ENCODE measurements at places on chromosomes 6 and 20. TPM values are rescaled to one million over a fixed set of nuclear protein-coding genes. Genes with fewer than 3 reads are reported as not detected.
A peak's percentile ranks its signal among the peaks of the same experiment; 100 is the strongest.

Gene SPEF1
- total RNA-seq: not detected

Gene JPH2
- 16.4 TPM for total RNA-seq

GRCh38 chr6:98839781-98840361 is 5.5 kb downstream of the POU3F2 start:
- no peak for DNase-seq

DNA sequence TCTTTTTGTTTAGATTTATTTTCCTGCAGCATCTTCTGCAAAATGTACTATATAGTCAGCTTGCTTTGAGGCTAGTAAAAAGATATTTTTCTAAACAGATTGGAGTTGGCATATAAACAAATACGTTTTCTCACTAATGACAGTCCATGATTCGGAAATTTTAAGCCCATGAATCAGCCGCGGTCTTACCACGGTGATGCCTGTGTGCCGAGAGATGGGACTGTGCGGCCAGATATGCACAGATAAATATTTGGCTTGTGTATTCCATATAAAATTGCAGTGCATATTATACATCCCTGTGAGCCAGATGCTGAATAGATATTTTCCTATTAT is 3.2 kb downstream of the FOXC1 start:
- no peak for DNase-seq

GRCh38 chr20:63957690-63958441 is 1.6 kb upstream of the UCKL1 start:
- DNase-seq: no peak

Gene BCKDHB
- 23.4 TPM for total RNA-seq

Gene PAX1
- total RNA-seq: not detected

- no peak for DNase-seq
These were observed 374.1 kb upstream of the MANEA start for GRCh38 chr6:95203153-95203754.

DNA sequence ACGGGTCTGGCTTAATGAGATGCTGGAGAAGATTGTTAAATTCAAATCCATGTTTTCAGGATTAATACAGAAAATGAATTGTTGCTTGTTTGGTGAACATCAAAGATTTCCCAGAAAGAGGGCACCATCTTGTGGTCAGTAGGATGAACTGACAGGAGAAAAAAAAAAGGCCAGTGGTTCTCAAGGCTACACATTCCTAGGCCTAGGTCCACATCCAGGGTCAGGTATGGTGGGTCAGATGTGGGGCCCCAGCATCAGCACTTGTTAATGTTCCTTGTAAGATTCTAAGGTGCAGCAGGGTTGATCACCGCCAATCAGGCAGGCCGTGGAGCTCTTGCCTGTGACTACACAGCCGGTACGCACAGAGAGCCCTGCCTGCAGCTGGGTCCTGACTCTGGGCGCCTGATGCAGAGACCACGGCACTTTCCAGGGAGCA is 34.0 kb upstream of the FOXO3 start:
- DNase-seq: no peak

DNA sequence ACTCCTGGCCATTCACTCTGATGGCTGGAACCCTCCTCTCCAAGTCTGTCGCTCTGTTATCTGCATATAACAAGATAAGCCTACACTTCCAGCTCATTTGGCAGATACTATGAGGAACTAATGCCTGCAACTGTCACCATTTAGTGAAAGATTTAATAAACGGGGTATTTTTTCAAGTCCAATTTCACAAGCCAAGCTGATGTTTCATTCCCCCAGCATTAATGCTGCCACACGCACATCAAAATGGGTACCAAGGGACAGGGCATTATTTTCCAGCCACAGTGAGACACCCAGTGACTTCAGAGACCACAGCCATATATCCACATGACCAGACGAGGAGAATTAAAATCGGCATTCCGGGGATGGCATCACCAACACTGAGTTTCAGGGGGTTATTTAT is 175.5 kb downstream of the PTPRT start:
- DNase-seq: no peak

GRCh38 chr6:168799067-168799466 is 358.1 kb downstream of the SMOC2 start:
- DNase-seq: no peak

Gene HLA-DRB5
- 0.32 TPM for total RNA-seq

GRCh38 chr20:49132995-49133478 is 55.1 kb downstream of the STAU1 start:
- no peak for DNase-seq

- DNase-seq: no peak
These were observed 424.5 kb downstream of the PREX1 start for GRCh38 chr20:48403167-48403761.

DNA sequence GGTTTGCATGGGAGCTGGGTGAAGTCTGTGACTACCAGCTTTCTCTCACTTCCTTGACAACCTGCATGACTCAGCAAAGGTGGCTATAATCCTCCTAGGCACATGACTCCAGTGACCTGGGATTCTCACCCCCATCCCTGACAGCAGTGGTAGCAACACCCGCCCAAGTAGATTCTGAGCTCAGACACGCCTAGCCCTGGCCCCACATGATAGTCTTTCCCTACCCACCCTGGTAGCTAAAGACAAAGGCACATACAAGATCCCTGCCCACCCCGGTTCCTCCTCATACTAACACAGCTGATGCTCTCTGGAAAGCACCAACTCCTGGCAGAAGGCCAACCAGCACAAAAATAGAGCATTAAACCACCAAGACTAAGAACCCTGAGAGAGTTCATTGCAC is 25.9 kb upstream of the CRISP1 start:
- no peak for DNase-seq

Gene FOXA2
- total RNA-seq: not detected

Gene RFX6
- total RNA-seq: not detected

Gene NPBWR2
- total RNA-seq: not detected

Gene MACROD2
- total RNA-seq: 26.8 TPM

Gene RBPJL
- total RNA-seq: not detected

DNA sequence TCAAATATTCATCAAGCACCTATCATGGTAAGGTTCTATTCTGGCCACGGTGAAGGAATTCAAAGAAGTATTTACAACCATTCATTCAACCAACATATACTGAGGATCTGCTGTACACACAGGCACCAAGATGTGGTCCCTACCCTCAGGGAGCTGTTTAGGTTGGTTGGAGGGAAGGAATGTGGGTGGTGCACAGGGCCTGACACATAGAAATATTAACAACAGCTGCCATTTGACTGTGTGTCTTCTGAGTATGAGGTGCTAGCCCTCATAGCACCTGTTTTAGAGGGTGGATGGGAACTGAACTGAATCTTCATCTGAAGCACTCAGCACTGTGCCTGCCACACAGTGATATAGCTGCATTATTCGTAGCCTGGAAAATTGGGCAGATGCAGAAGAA is 7.3 kb downstream of the SNPH start:
- DNase-seq: no peak

GRCh38 chr20:43124241-43124640 is 65.5 kb downstream of the PTPRT start:
- no peak for DNase-seq

DNA sequence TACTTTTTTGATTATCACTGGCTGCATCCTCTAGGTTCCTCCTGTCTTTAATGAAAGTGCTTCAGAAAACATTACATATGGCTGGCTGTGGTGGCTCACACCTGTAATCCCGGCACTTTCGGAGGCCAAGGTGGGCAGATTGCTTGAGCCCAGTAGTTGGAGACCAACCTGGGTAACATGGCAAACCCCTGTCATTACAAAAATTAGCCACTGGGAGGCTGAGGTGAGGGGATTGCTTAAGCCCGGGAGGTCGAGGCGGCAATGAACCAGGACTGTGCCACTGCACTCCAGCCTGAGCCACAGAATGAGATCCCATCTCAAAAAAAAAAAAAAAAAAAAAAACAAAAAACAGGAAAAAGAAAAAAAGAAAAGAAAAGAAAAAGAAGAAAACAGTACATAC is 35.3 kb downstream of the BEND3 start:
- DNase-seq: no peak

Gene SCAF8
- total RNA-seq: 58.0 TPM

Gene PDE7B
- total RNA-seq: 5.1 TPM

GRCh38 chr6:43475516-43475915 is 1.9 kb upstream of the TJAP1 start:
- DNase-seq: no peak

DNA sequence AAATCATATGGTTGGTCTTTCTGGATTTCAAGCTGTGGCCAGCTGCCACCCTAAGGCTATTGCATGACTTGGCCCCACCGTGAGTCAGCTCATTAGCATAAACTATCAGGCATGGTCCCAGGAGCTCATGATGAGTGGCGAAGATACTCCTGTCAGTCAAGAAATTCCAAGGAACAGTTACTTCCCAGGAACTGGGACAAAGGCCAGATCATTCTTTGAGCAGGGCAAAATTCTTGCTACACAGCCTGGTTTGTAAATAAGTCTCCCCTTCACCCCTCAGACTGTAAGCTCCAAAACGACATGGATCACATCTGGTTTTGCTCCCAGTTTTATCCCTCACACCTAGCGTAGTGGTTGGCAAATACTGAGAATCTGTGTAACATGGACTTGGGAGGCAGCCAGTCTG is 33.0 kb upstream of the KIAA1586 start:
- DNase-seq: no peak

Gene SNAI1
- 0.80 TPM for total RNA-seq

DNA sequence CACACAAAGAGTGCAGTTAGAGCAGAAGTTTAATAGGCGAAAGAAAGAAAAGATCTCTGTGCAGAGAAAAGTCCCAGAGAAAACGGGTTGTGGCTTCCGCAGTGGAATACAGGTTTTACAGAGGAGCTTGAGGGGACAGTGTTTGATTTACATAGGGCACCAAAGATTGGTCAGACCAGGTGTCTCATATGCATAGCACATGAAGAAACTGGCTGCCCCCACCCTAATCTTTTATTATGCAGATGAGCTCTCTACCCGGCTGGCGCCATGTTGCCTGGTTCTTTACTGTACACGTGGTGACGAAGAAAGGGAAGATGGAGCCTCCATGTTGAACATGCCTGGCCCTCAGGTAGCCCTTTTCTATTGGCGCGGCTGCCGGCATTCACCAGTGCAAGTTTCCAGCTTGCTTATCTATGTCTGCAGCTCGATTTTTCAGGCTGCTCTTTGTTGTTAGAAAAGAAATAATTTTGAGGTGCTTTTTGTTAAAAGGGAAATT is 47.4 kb downstream of the SLC35B3 start:
- DNase-seq: no peak

GRCh38 chr6:135325624-135326424 is 144.7 kb downstream of the MYB start:
- no peak for DNase-seq

- DNase-seq: no peak
These were observed 51.7 kb downstream of the CTNNBL1 start for GRCh38 chr20:37745553-37745952.

DNA sequence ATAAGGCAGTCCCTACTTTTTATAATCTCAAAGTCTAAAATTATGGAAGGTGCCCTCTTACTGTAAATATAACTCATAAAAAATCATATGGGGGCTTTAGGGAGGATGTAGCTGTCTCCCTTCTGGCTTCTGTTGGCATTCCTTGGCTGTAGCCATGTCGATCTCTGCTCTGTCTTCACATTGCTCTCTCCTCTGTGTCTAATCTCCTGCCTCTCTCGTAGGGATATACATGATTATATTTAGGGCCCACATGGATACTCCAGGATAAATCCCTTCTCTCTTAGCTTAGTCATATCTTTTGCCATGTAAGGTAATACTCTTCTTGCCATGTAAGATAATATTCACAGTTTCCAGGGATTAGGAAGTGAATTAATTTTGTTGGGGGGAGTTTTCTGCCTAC is 28.6 kb downstream of the CDS2 start:
- DNase-seq: no peak

Gene TBX18
- 17.0 TPM for total RNA-seq

GRCh38 chr20:4089756-4090487 is 74.6 kb upstream of the RNF24 start:
- no peak for DNase-seq

GRCh38 chr6:21612067-21612745 is 18.7 kb downstream of the SOX4 start:
- DNase-seq: no peak

DNA sequence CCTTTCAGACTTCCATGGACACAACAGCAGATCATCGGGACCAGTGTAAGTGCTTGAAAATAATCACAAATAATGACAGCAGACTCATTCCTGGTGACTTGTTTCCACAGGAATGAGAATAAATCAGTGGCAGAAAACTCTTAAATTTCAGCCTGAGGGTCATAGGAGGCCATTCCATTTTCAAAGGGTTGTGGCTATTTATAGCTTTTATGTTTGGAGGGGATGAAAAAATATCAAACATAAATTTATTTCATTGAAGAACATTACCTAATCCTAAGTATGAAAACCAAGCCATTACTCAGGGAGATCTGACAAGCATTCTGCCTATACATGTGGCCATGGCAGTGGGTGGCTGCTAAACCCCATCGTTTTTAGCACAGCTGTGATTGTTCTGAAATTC is 173.6 kb upstream of the CNR1 start:
- no peak for DNase-seq

GRCh38 chr20:4225745-4226144 is 210.4 kb upstream of the RNF24 start:
- DNase-seq: no peak

Gene AURKA
- 2.2 TPM for total RNA-seq

Gene SLC35B3
- total RNA-seq: 16.0 TPM

- DNase-seq: no peak
These were observed 36.0 kb upstream of the PLN start for GRCh38 chr6:118511930-118512715.

GRCh38 chr6:107398001-107398400 is 61.4 kb downstream of the PDSS2 start:
- DNase-seq: no peak

- no peak for DNase-seq
These were observed 197.1 kb downstream of the KHDC1L start for GRCh38 chr6:73028124-73028766.

DNA sequence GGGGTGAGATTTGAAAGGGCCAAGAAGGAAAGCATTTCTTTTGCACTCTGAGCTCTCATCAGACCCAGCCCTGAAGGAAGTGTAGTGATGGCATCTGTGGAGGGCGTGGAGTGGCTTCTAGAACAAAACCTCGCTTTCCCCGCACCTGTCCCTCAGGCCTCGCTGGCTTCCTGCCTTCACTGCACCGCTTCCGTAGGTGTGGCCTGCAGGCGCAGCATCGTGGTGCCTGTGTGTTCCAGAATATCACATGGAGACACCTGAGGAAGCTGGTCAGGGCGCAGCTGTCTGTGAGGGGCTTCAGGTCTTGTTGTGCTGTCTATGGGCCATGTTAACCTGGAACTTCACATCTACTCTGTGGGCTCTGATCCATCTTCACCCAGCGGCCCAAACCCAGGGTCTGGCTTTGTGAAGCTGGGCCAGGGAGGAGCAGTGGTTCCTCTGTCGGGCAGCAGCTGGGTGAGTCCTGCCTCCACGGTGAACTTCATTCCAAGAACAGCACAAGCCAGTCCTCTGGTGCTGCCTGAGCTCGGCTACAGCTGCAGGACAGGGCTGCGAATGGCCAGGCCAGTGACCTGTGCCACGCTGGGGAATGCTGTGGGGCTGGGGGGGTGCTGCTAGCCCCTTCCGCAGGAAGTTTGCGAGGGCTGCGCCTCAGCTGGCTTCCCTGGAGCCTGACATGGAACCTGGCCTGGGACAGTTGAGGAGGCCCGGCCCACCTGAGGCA is 40.9 kb downstream of the DSTN start:
- DNase-seq: peak; percentile 61

- DNase-seq: no peak
These were observed 83.8 kb downstream of the FNDC1 start for GRCh38 chr6:159252955-159253508.

Gene TAAR6
- total RNA-seq: not detected
